Activated CD4-positive, alpha-beta T cell treated with anti-CD3 and anti-CD28 coated beads for 36 hours (primary cell): ENCODE measurements at places on chromosomes 1 and 21. TPM values are rescaled to one million over a fixed set of nuclear protein-coding genes. Genes with fewer than 3 reads are reported as not detected.

DNA sequence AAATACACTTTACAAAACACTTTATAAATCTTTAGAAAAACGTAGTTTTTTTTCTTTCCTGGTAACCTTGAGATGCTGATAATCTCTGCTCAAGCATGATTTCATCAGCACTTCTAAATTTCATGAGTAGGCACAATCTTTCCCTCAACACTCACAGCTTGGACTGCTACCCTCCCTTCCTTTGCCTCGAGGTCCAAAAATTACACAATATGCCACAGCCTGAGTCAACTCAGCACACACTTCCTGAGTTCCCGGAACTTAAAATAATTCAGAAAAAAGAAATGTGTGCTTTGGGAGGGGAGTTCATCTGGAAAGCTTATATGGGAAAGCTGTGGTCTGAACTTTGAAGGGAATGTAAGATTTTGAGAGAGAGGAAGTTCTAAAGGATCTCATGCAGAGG is 5.9 kb downstream of the CLCA2 start:
- peak; percentile 17 for DNase-seq

DNA sequence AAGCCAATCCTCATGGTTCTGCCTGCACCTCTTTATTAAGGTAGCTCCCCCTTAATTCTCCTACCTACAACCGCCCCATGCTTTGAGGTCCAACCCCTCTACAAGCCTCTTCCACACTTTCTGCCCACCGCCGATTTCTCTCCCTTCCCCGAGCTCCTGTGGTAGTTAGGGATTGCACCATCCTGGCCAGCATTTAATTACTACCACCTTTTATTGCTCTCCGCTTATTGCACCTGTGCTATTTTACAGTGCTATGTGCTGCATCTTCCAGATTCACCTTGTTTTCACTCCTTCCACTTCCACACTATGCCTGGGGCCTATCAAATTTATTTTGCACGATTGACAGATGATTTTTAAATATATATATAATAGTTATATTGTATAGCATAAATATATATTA is 29.3 kb upstream of the DNAJC11 start:
- DNase-seq: no peak

Gene ODR4
- 13.1 TPM for total RNA-seq

- DNase-seq: peak; percentile 92
Measured at GRCh38 chr1:161399257-161399998, 31.8 kb upstream of the CFAP126 start.

GRCh38 chr1:181905944-181906597 is 155.4 kb downstream of the ZNF648 start:
- no peak for DNase-seq

- DNase-seq: no peak
Measured at GRCh38 chr21:16550917-16551741, 821.3 kb downstream of the USP25 start.

Gene RPE65
- not detected for total RNA-seq

GRCh38 chr1:52332411-52332810 is 33.6 kb downstream of the CC2D1B start:
- no peak for DNase-seq

Gene GPR52
- total RNA-seq: 0.56 TPM

DNA sequence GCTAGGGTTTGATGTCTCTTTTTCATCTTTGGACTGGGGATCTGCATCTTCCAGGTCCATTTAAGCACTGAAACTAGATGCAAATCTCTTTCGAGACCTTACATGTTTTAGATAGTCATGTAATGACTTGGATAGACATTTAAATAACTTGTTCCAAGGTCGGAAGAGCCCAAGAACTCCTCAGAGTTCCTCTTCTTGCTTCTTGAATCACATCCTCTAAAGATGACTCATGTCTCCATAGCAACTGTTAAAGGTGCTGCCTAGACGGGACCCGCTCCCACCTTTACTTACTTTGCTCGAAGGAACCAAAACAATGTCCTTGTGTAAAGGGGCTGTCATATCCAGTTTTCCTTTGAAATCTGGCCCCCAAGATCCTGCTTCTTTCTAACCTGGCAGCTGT is 130.0 kb downstream of the EDEM3 start:
- no peak for DNase-seq

DNA sequence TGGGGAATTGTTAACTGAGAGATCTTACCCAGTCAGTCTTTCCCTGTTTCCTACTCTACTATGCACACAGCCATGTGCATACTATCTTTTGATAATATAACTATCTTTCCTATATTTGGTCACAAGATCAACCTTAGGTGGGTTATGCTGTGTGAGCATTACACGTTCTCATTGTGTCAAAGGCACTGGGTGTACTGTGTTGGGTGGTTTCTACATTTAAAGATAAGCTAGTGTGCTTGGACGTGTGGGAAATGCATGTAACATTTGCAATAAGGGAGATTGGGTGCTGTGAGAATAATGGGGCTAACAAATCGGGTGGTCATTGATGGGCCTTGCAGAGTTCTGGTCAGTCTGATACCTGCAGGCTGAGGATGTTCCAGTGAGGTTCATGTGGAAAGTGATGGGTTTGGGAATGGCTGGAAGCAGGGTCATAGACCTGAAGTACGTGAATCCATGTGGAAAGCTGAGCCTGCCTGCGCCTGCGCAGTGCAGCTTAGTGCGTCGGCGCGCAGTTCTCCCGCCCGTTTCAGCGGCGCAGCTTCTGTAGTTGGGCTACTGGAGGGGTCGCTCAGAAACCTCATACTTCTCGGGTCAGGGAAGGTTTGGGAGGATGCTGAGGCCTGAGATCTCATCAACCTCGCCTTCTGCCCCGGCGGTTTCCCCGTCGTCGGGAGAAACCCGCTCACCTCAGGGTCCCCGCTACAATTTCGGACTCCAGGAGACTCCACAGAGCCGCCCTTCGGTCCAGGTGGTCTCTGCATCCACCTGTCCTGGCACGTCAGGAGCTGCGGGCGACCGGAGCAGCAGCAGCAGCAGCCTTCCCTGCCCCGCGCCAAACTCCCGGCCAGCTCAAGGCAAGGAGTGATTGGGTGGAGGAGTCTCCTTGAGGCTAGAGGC is at the start of gene MSH4:
TSS of gene MSH4 (plus strand) at position 507 of the 897 bp plus-strand sequence. CDS start at position 611, 104 bp downstream.
- DNase-seq: peak; percentile 41

GRCh38 chr1:227951624-227952373 is 4.1 kb upstream of the WNT9A start:
- no peak for DNase-seq

GRCh38 chr21:25515484-25516405 is 91.5 kb downstream of the MRPL39 start:
- no peak for DNase-seq

- DNase-seq: no peak
Measured at GRCh38 chr1:203537806-203538464, 44.0 kb downstream of the OPTC start.

Gene CSF3R
- total RNA-seq: 0.33 TPM

Gene SLC50A1
- 50.2 TPM for total RNA-seq

Gene FCER1G
- 2.2 TPM for total RNA-seq

DNA sequence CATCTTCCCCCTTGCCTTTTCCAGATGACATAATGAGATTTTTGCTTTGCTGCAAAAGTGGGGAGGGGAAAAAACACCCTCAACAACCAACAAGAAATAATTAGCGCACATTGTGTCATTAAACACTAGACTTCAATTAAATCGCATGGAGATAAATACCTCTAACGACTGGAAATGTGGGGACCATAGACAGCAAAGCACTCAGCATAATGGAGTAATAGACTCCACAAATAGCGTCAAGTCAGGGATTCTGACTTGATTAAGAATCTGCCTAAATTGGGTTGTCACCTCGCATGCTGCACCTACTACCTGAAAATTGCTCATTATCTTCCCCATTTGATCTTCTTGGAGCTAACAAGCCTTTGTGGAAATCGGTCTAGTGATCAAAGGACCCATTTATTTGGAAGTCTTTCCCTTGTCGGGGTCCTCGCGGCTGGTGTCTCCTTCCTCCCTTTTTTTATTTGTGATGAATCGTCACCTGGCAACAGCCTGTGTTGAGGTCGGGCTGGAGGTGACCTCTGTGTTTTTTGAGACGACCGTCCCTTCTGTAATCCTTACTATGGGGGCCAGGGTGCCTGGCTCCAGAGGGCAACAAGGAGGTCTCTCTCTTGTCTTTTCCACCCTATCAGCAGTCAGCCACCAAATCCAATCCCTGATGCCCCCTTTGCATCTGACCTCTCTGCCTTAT is 75.3 kb upstream of the IGSF21 start:
- no peak for DNase-seq

DNA sequence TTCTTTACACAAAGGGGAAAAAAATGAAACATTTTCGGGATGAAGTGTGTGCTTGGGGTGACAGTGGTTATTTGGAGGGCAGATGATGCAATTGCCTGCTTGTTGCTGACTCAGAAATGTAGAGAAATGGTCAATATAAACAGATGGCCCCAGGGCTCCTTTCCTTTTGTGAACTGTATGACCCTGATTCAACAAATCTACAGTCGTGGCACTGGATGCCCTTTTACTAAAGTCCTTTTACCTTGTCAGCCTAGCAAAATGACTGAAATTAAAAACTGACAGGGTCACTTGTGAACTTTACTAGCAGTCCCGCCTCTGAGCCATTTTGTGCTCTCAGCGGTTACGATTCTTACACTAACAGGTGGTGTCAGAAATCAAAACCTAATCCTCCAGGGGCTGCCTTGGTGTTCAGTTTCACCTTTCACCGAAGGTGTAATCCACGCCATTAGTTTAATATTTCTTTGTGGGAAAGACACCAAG is 49.8 kb downstream of the GREM2 start:
- no peak for DNase-seq

- DNase-seq: no peak
Measured at GRCh38 chr1:5949085-5949760, 43.0 kb downstream of the NPHP4 start.

Gene ZFYVE9
- total RNA-seq: 4.3 TPM

DNA sequence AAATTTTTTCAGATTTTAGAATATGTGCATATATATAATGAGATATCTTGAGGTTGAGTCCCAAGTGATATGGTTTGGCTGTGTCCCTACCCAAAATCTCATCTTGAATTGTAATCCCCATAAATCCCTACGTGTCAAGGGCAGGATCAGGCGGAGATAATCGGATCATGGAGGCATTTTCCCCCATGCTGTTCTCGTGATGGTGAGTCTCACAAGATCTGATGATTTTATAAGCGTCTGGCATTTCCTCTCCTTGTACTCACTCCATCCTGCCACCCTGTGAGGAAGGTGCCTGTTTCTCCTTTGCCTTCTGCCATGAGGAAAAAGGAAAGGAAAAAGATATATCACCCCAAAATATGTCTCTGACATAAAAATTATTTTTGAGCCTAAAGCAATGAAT is 64.6 kb downstream of the TOR3A start:
- DNase-seq: no peak

- no peak for DNase-seq
Measured at GRCh38 chr1:25743164-25744139, 56.5 kb upstream of the SELENON start.

GRCh38 chr1:232990176-232991128 is 40.0 kb downstream of the NTPCR start:
- no peak for DNase-seq

- DNase-seq: no peak
Measured at GRCh38 chr1:94143173-94143808, 22.3 kb upstream of the ABCA4 start.

Gene ITLN1
- not detected for total RNA-seq

DNA sequence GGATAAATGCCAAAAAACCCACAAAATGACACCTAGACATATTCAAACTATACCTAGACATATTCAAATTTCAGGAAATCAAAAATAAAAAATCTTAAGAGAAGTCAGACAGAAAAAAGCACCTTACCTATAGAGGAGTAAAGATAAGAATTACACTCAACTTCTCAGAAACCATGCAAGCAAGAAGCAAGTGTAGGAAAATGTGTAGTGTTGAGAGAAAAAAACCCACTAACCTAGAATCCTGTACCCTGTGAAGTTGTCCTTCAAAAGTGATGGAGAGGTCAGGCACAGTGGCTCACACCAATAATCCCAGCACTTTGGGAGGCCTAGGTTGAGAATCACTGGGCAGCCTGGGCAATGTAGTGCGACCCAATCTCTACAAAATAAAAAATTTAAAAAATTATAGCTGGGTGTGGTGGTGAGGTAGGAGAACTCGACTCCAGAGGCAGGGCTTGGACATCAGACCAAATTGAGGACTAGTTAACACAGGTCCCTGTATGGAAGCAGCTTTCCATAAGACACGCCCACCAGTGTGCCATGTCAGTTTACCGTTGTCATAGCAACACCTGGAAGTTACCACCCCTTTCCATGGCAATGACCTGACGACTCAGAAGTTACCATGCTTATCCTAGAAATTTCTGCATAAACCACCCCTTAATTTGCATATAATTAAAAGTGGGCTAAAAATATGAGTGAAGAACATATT is 20.7 kb downstream of the PDIK1L start:
- no peak for DNase-seq

- no peak for DNase-seq
Measured at GRCh38 chr1:169027607-169028320, 78.7 kb upstream of the ATP1B1 start.

Gene PRELP
- total RNA-seq: not detected

- no peak for DNase-seq
Measured at GRCh38 chr1:15351310-15351709, 58.4 kb upstream of the EFHD2 start.

GRCh38 chr1:113779542-113779941 is 20.3 kb upstream of the PHTF1 start:
- no peak for DNase-seq

DNA sequence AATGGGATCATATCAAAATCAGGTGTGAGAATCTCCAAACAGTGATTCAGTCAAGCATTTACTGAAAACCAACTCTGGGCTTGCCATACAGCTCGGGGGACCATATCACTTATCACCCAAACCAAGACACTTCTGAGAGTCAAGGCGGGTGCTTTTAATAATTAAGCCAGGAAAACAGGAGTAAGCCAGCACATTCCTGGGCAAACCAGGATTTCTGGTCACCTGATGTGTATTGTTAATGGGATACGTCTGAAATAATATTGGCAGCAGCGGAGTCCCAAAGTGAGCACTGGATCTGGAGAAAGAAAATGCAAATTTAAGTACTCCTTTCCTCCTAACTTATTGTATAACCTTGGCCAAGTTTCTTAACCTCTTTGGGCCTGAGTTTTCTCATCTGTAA is 17.6 kb downstream of the OSCP1 start:
- DNase-seq: no peak

DNA sequence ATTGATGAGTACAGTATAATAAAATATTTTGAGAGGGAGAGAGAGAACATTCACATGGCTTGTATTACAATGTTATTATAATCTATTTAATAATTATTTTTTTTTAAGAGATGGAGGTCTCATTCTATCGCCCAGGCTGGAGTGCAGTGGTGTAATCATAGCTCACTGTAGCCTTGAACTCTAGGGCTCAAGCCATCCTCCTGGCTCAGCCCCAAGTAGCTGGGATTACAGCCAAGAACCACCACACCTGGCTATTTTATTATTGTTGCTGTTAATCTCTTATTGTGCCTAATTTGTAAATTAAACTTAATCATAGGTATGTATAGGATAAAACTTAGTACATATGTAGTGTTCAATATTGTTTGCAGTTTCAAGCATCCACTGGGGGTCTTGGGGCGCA is 57.8 kb downstream of the HS2ST1 start:
- DNase-seq: no peak

Gene DNASE2B
- total RNA-seq: not detected

Gene CCDC27
- total RNA-seq: not detected

GRCh38 chr1:211697356-211697755 is 21.9 kb upstream of the NEK2 start:
- DNase-seq: no peak
